ENCODE measurements at places on chromosomes 5 and 9.

DNA sequence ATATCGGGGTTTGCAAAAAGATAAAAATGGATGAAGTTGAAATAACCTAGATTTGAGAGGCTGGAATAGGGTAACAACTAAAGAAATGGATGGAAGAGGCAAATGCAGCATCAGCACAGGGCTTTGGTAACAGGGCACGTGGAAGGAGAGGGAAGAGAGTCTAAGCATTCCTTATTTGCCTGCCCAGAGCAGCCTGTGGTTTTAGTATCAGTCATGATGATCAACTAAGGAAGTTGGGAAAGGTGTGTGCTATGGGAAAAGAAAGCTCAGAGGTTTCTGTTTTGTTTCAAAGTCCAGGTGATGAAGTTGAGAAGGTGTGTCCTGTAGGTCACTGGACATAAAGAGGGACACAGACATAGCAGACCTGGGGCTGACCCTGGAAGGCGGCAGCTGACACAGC is 28.8 kb downstream of the GAS1 start:
- DNase-seq = no peak

DNA sequence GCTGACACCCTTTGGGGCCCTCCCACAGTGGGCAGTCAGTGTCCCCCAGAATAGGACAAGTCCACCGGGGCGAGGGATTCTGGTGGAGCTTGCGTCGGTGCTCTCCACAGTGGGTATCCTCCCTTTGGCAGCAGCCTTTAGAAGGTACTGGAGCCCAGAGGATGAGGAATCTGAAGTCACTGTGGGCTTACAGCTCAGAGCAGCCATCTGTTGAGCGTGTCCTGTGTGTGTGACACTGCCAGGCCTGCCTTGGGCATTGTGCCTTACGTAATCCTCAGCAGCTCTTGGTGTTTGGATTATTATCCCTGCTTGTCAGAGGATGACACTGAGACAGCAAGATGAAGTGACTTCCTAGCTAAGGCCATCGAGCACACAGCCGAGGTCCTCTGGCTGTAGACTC is 12.6 kb downstream of the URM1 start:
- no peak for DNase-seq

DNA sequence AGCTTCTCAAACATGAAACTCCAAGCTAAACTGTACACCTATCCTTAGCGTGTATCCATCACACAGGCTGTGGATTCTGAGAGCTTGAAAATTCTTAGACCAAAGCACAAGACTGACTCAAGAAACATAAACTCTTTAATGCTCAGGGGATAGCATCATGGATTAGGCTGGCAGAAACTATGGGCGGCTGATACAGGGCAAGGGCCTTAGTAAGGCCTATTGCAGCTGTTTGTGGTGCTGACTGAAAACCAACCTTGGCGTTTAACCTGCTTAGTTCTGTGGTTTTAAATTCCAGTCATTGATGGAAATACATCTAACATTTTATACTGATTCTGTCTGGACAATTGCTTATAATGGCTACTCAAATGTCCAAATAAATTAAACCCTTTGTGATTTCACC is 183.7 kb downstream of the TLR4 start:
- no peak for DNase-seq

DNA sequence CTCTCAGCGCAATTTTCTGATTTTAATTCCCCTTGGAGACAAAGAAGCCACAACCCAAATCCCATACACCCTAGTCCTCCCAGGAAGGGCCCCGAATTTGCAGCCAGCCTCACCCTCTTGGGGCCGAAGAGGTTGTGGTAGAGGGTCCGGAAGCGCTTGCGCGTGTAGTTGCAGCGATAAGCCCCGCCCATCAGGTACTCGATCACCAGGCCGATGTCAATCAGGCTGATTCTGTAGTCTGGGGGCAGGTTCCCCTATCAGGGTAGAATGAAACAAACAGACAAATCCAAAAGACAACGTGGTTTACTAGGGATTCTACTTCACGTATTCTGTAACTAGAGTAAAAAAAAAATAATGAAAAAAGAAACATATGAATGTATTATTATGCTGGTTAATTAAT is 210.6 kb upstream of the KLF9 start:
- no peak for DNase-seq

- DNase-seq = no peak
Observed at GRCh38 chr9:2872250-2872930, 28.5 kb upstream of the PUM3 start.

- DNase-seq = no peak
Observed at GRCh38 chr5:56822981-56823380, 7.6 kb downstream of the MAP3K1 start.

DNA sequence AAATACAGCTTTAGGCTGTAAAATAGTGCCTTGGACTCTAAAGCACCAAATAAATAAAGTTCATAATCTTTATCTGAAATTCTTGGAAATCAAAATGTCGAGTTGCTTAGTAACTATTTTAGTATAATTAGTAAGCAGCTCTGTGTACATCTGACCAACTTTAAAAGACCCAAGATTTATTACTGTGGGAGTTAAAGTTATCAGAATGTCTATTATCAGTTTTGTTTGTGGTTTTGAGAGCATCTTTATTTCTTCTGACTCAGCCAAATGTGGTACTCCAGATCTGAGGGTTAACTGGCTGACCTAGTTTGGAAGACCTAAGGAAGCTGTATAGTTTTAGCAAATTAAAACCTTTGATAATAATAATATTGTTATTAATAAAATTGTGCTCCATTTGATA is 81.2 kb downstream of the PRLR start:
- DNase-seq = no peak
